Kasumi-1 (cell line): ENCODE measurements at places on chromosomes 2 and 18.

GRCh38 chr18:11880586-11881304 is 27.4 kb downstream of the MPPE1 start:
- no peak for DNase-seq

- DNase-seq, result no peak
Measured at GRCh38 chr2:126029316-126029715, 626.6 kb upstream of the GYPC start.

DNA sequence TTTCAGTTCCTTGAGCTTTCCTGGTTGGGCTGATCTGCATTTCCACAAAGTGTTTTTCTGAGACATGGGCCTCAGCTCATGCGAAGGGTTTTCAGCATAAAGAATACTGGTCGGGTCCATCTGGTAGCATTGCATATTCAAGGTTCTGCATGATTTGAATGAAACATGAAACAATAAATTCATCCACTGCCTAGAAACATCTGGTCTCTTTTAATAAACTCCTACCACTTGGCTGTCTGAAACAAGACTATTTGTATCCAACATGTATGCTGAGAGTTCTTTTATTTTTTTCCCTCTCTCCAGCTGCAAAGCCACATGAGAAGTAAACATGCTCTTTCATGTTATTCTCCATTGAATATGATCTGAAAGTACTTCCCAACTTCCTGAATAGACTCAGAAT is 314.9 kb upstream of the SOX11 start:
- no peak for DNase-seq

DNA sequence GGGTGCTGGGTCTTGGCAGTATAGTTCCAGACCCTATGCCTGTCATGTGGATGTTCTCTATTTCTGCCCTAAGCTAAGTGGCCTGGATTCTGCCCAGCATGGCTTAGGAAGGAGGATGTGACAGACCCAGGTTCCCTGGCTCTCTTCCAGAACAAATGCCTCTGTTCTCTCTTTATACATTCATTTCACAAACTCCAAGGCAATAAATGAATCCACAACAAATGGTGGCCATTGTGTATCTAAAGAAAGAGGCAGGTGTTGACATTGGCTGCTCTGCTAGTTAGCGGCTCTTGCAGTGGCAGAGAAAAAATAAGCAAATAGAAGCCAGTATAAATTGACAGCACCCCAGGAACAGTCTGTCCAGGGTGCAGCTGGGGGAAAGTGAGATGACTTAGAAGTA is 298.6 kb downstream of the SUCLG1 start:
- no peak for DNase-seq

GRCh38 chr2:237714690-237715458 is 83.7 kb upstream of the RBM44 start:
- DNase-seq, result no peak

- peak; percentile 57 for DNase-seq
Measured at GRCh38 chr2:100246163-100247145, 75.8 kb downstream of the LONRF2 start.

- no peak for DNase-seq
Measured at GRCh38 chr18:32803568-32803967, 30.7 kb upstream of the KLHL14 start.

DNA sequence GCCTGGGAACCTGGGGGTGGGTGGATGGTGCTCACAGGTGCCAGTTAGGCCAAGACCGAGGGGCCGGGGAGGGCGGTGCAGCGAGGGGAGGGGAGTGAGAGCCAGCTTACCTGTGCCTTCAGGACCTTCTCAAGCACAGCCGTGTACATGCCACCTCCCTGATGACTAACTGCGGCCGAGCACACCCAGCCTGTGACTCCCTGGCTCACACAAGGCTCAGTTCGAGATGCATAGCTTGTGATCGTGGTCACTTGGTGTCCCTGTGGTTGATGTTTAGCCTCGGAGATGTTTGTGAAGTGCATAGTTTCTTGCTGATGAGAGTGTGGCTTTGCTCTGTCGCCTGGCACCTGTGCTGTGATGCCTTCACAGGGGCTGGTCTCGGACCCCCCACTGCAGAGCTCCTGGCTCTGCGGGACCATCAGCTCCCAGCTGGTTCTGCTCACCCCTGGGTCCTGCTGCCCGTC is 84.5 kb upstream of the ODC1 start:
- DNase-seq, result no peak

- no peak for DNase-seq
Measured at GRCh38 chr2:111194835-111195621, 74.3 kb downstream of the BCL2L11 start.

- DNase-seq, result no peak
Measured at GRCh38 chr2:209519906-209520305, 96.1 kb downstream of the MAP2 start.

- no peak for DNase-seq
Measured at GRCh38 chr2:96918754-96919550, 49.1 kb upstream of the SEMA4C start.

GRCh38 chr2:20616341-20616871 is 34.5 kb downstream of the HS1BP3 start:
- no peak for DNase-seq

- DNase-seq, result no peak
Measured at GRCh38 chr2:86747711-86748639, 27.9 kb downstream of the RMND5A start.

DNA sequence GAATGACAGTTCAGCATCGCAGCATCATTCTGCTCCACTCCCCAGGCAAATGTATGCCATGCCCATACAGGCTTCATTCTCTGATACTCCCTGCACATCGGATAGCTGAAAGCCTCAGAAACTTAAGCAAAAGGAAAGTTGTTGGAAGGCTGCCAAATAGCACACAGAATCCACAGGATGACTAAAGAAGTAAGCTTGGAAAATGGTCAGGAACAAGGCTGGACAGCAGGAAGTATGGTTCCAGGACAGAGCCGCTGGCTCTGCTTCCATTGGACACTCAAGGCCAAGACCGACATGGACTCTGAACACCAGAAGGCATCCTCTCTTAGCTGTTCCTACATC is 256.5 kb downstream of the CDH20 start:
- DNase-seq, result no peak

- DNase-seq, result peak; percentile 28
Measured at GRCh38 chr2:62140426-62141141, 55.3 kb upstream of the B3GNT2 start.

- no peak for DNase-seq
Measured at GRCh38 chr2:239190921-239191885, 209.6 kb downstream of the HDAC4 start.

DNA sequence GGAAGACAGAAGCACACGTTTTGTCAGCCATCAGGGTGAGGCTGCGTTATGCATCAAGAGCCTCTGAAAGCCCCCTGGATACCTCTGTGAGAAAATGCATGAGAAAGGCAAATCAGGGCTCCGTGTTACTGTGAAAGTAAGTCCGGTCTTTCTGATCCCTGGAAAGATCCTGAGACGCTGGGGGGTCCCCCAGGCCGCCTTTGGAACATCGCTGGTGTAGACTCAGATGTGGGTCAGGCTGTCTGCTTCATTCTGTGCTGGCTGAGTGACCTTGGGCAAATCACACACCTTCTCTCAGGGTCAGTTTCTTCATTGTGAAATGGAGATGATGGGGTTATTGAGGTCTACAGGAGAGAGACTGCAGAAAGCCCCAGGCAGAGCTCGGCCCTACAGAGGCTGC is 42.0 kb upstream of the HS6ST1 start:
- no peak for DNase-seq

DNA sequence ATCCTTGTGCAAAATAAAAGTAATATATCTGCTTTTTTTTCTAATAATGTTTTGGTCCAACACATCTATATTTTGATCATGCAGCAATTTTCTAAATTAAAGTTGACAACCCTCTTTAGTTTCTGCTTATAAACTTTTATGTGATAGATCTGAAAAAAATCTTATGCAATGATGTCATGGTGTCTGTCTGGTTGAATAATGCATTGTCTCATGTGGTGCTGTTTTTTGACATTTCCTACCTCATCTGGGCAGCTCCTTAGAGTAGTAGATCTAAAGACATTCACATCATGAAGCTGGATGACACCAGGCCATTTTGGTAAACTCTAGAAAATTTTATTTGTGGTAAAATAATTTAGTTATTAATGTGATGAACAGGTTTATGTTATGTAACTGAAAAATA is 106.8 kb upstream of the FN1 start:
- DNase-seq, result no peak

DNA sequence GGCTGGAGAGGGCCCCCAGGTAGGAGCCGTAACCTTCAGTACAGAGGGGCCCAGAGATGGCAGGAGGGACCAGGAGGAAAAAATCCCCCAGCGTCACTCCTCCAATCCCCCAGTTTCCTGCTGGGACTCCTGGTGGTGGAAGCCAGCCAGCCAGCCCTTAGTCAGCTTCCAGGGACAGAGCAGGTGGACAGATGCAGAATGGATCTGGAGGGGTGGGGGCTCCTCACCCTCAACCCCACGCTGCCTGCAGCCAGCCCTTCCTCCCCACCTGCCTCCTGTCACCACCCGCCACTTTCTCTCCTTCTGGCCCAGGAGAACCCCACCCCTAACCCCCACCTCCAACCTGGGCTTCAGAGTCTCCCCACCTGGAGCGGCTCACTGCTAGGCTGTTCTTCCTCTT is 21.1 kb downstream of the EMX1 start:
- DNase-seq, result no peak
